GOT3 (cell line): ENCODE measurements at places on chromosomes 11 and 22.

DNA sequence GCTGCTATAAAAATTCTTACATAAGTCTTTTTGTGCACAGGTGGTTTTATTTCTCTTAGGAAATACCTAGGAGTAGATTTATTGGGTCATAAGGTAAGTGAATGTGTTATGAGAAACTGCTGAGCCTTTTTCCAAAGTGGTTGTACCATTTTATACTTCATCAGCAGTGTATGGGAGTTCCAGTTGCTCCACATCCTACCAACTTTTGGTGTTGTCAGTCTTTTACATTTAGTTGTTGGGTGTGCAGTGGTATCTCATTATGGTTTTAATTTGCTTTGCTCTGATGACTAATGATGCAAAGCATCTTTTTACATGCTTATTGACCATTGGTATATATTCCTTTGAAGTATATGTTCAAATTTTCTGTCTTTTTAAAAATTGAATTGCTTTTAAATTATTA lies 3.1 kb downstream of the CAT start:
- DNase-seq, result no peak

- no peak for DNase-seq
Observed at GRCh38 chr22:49785841-49786471, 41.7 kb downstream of the BRD1 start.

GRCh38 chr11:105023003-105023402 lies at the start of gene CASP5:
Gene CASP5 (minus strand): TSS chr11:105023168. CDS start chr11:105023136, 32 bp downstream.
- DNase-seq, result no peak

- DNase-seq, result no peak
Observed at GRCh38 chr22:44413211-44413610, 84.8 kb downstream of the RTL6 start.

DNA sequence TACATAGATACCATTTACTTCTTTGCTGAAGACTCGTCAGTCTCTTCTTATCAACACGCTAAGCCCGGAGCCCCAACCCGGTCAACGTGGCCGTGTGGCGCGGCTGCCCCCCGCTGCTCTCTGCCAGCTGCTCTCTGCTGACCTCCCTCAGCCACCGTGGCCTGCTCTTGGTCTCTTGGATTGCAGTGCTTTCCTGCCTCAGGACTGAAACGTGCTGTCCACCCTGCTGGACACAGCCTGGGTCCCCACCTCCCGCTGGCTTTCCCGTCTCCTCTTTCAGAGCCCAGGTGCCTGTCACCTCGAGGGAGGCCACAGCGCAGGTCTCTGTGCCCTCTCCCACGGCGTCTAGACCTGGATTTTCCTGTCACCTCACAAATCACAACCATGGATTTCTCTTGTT lies 388.1 kb upstream of the B3GAT1 start:
- no peak for DNase-seq

DNA sequence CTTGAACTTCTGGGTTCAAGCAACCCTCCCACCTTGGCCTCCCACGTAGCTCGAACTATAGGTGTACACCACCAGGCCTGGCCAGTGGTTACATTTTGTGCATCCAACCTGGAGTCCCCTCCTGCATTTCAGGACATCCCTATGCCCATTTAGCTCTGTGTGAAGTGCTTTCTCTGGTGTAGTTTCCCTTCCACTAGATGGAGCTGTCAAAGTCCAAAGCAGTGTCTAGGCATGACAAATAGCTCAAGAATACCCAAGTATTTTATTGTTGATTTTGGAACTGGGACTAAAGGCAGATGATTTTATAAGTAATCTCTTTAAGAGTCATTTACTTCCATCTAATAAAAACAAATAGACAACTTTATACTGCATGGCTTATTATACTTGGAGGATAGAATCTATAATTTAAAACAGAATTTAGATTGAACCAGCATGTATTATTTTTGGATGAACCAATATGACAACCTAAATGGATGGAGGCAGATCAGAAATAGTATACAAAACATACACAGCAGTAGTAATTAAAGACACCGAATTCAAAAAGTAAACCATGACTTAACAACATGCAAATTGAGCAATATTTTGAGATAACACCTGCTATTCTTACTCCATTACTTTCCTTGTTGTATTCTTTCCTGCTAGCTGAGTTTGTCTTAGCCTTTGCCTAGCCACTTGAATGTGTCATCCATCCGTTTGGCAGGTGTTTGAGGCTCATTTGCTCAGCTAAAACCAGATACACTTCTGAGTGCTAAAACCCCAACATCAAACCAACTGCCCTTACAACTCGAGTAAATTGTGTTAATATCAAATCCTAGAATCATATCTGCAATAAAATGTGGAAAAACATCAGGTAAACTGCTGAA lies 37.7 kb downstream of the EIF4ENIF1 start:
- no peak for DNase-seq

DNA sequence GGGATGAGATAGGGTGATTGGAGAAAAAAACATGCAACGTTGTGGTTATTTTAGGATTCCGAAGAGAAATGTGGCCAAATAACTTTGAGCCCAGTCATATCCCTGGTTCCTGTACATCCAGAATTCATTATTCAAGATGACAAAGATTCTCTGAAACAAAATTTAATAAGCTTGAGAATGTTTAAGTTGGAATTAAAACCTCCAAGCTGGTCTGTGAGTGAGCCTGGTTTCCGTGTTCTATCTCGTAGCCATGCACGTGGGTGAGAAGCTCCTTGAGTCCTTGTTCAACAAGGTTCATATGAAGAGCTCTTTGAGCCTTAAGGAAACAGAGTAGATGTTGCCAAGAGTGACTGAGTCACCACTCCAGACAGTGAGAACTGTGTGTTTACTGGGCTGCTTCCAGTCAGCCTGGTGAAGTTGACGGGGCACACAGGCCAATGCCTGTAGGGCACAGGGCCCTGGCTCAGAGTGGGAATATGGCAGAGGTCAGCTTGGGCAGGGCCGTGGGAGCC lies 206.5 kb downstream of the NAV2 start:
- DNase-seq, result peak; percentile 7

- DNase-seq, result no peak
Observed at GRCh38 chr11:77596626-77597025, 6.9 kb downstream of the AQP11 start.

DNA sequence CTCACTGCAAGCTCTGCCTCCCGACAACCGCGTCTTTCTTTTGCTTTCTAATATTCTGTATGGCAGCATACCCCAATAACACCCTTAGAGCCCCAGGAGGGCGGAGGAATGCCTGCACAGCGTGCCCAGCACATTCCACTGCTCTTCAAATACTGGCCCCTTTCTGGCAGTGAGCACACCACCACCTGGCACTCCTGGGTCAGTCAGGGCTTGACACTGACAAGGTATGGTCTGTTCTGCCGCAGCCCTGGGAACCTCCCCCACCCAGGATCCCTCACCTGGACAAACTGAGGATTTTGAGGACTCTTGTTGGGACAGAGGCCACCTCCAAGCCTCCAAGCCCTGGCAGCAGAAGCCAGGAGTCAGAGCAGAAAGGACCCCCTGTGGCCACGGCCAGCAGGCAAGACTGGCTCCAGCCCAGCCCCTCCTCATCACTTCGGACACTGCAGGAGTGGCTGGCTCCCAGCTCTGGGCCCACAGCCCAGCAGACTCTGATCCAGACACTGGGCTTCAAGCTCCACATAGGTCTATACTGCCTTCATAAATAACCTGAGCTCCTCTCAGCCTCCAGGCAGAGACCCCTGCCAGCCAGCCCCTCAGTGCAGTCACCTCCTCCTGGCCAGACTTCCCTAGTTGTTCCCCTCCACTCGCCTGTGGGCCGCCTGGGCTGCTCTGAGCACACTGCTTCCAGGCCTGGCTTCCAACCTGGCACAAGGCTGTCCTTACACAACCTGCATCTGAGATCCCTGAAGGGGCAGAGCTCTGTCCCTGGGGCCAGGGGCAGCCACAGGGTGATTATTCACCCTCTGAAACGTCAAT lies 14.5 kb downstream of the CARS1 start:
- no peak for DNase-seq

DNA sequence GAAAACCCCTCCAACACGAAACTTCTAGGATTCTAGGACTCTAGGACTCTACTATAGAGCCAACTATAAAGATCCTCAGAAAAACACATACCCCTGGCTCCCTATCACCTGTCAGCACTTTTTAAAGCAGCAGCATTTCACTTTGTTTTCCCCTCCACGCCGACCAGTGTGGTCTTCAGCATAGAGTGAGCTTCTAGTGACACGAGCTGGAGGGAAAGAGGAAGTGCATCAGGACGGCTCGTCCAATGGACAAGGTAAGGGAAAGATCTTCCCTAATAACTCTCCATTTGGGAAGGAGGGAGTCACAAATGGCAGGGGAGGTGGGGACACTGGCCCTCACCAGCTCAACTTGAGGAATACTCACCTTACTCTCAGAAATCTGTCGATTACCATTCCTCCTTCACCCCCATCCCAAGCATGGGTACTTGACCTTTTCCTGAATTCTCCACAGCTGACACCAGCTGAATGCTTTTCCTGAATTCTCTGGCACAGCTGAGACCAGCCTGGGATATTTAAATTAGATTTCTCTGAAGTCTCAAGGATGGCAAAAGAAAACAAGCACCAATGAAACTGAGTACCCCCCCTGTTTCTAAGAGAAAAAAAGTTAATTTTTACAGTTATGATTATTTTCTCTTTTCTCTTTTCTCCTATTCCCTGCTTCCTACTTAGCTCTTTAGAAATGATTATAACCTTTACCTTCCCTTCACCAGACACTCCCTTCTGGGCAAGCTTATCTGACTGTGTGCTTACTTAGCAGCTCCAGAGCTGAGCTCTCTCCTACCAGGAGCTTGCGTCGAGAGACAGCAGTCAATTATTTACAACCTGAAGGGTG lies 33.3 kb upstream of the NNMT start:
- no peak for DNase-seq

- no peak for DNase-seq
Observed at GRCh38 chr22:19120829-19121630, 1.2 kb downstream of the DGCR2 start.

GRCh38 chr22:50544078-50544745 lies 1.5 kb upstream of the KLHDC7B start:
- no peak for DNase-seq

DNA sequence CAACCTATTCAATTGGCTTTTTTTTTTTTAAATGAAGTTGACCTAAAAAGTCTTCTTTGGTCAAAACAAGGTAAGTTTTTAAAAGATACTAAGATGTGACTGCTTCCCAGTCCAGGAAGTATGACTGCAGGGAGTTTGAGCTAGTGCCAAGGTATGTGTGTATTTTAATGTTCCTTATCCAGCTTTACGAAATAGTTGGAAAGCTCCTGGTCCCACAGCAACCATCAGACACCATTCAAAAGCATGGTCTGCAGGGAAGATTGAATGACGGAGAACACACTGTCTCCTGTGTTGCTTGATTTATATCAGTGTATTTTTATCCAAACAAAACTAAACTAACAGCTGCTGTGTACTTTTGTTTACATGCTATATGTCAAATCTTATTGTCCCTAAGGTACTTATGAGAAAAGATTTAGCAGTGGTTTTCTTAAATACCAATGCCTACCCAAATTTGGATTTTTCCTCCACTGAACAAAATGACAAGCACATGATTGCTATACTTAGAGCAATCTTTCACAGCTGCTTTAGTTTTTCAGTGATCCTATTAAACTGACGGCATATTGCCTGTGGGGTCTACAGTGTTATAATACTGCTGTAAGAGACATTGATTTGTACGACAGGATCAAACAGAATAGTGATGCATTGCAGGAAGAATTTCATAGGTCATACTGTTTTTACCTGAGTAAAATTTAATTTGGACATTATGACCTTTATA lies 122.9 kb downstream of the DCDC1 start:
- DNase-seq, result no peak

DNA sequence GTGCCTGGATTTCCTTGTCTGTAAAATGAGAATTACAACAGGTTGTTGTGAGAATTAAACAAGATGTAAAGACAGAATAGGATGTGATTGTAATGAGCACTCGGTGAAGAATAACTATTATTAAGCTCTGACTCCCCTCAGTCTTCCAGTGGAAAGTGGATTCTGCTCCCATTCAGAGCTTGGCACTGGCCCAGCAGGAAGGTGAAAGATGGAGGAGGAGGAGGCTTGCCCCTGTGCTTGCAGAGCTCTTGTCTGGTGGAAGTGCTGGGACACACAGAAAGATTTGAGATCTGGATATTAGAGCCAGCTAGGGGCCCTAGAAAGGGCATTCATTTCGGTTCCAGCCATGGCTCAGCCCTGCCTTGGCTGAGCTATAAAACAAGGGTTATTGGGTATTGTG lies 28.2 kb downstream of the PHLDB1 start:
- no peak for DNase-seq

GRCh38 chr11:123547180-123547579 lies 107.2 kb downstream of the SCN3B start:
- no peak for DNase-seq

- DNase-seq, result no peak
Observed at GRCh38 chr11:36270701-36271100, 18.5 kb downstream of the COMMD9 start.

DNA sequence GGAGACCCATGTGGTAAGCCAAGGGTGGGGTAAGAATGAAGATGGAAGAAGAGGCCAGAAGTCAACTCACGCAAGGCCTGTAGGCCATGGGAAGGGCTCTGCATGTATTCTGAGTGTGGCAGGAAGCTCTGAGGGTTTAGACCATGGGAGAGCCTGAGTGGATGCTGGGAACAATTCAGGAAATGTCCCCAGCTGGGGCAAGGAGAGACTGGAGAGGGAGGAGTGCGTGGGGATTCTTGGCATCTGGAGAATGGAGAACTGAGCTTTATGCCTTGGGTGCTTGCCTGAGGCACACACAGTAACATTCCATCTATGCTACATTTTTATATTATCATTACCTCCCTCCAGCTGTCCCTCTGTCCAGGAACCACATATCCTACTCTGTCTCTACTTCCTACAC lies 50.4 kb upstream of the CD82 start:
- DNase-seq, result no peak

- DNase-seq, result no peak
Observed at GRCh38 chr22:29733362-29734201, 13.8 kb downstream of the CABP7 start.

- no peak for DNase-seq
Observed at GRCh38 chr11:16814410-16815046, 76.1 kb downstream of the C11orf58 start.

- no peak for DNase-seq
Observed at GRCh38 chr22:19605508-19606331, 81.5 kb upstream of the CLDN5 start.

- no peak for DNase-seq
Observed at GRCh38 chr11:78100261-78100660, 20.6 kb upstream of the NDUFC2 start.

- DNase-seq, result no peak
Observed at GRCh38 chr11:76689313-76690260, 19.0 kb upstream of the LRRC32 start.

GRCh38 chr11:78031629-78032028 lies 8.6 kb upstream of the KCTD14 start:
- DNase-seq, result no peak

DNA sequence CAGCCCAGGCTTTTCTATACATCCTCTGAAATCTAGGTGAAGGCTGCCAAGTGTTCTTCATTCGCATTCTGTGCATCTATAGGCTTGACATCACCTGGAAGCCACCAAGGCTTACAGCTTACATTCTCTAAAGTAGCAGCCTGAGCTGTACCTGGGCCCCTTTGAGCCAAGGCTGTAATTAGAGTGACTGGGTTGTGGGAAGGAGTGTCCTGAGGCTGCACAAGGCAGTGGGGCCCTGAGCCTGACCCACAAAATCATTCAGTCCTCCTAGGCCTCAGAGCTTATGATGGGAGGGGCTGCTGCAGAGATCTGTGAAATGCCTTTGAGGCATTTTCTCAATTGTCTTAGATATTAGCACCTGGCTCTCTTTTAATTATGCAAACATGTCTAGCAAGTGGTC lies 33.0 kb upstream of the RDX start:
- DNase-seq, result no peak

- no peak for DNase-seq
Observed at GRCh38 chr11:83011333-83012167, 60.1 kb downstream of the RAB30 start.

- no peak for DNase-seq
Observed at GRCh38 chr11:134052395-134052987, 16.4 kb upstream of the JAM3 start.
